Activated CD4-positive, alpha-beta T cell treated with anti-CD3 and anti-CD28 coated beads, Interleukin-2, Interleukin-6, amounts not matched to agents 100 ng/mL and 50 ng/mL, durations not matched to agents 16 hours and 8 hours (primary cell): ENCODE measurements at places on chromosomes 16 and 17.

DNA sequence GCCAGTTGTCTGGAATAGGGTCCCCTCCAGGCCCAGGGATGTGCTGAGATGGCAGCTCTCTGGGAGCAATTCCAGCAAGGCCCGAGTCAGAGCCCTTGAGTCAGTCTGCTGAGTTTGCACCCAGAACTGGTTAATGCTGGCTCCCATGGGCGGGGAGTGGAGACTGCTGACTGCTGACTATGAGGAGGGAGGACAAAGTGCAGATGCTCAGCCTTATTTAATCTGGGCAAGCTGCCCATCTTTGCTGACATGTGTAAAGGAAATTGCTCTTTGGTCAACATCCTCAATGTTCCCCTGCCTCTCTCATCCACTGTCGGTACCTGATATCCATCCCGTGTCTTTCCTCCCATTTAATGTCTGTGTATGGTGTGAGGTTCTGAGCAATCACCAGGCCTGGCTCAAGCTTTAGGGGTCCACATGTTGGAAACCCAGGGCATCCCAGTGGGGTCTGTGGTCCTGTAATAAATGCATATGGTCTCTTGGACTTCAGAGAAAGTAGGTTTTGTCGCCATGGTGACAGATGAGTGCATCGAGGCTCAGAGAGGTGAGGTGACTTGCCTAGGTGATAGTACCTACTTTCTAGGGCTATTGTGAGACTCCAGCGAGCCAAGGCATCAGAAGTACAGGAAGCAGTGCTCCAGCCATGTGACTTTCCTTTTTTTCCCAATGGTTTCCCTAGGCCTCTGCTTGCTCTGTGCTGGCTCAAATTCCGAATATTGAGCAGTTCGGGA lies 20.0 kb upstream of the RNF135 start:
- DNase-seq, result no peak

- peak; percentile 97 for DNase-seq
Measured at GRCh38 chr16:80540516-80541305, at the start of gene DYNLRB2. Gene DYNLRB2, plus strand, starts transcription at chr16:80540993. Its CDS starts 84 bp downstream, at chr16:80541077.

GRCh38 chr17:80673152-80673920 lies 128.7 kb downstream of the RPTOR start:
- DNase-seq, result no peak

- DNase-seq, result no peak
Measured at GRCh38 chr16:79003026-79003609, 597.4 kb downstream of the MAF start.

DNA sequence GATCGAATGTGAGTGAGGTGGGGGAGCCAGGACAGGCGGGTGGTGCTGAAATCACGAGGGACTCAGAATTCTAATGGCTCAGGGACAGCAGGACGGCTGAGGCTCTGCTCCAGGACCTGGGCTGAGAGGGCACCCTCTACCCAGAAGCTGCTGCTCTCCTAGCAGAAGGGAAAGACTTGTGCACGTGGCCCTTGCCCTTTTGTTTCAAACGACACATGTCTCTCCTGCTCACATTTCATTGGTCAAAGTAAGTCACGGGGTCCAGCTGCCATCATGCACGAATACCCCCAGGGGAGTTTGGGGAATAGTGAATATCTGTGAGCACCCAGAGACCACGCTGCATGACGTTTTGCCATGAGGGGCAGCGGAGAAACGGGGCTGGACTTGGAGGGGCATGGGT lies 73.2 kb downstream of the RTN4RL1 start:
- DNase-seq, result no peak

- no peak for DNase-seq
Measured at GRCh38 chr16:47847220-47847970, 308.4 kb downstream of the ABCC12 start.

DNA sequence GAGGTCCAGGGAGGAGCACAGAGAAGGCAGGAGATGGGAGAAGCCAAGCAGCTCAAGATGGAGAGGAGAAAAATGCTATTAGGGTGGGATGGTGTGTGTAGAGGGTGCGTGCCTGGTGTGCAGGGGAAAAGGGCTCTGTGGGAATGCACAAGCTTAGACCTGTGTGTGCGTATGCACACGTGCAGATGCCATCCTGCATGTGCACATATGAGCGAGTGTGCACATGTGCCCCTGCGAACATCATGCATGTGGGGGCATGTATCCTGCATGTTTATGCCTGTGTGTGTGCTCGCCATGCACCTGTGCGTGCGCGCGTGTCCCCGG lies 438 bp upstream of the KCNJ12 start:
- no peak for DNase-seq

- no peak for DNase-seq
Measured at GRCh38 chr16:87047221-87048037, 269.8 kb downstream of the C16orf95 start.

GRCh38 chr17:55348749-55349354 lies 72.8 kb downstream of the MMD start:
- peak; percentile 57 for DNase-seq

GRCh38 chr17:46003907-46004748 lies 5.1 kb downstream of the STH start:
- DNase-seq, result no peak

DNA sequence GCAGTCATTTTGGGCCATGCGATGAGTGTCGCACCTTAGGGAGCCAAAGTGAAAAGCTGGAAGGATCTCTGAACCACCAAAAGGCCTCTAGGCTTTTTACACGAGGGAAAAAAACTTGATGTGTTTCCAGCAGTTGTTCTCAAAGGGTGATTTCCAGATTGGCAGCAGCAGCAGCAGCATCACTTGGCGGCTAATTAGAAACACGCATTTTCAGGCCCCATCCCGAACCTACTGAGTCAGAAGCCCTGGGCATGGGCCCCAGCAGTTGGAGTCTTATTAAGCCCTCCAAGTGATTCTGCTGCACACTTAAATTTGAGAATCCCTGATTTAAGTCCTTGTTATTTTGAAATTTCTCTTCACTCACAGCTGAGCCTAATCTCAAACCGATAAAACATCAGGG lies 25.3 kb upstream of the PYY start:
- no peak for DNase-seq

- peak; percentile 11 for DNase-seq
Measured at GRCh38 chr17:81652906-81653771, 3.2 kb downstream of the PDE6G start.

- DNase-seq, result no peak
Measured at GRCh38 chr17:2453325-2453724, 52.5 kb upstream of the MNT start.

DNA sequence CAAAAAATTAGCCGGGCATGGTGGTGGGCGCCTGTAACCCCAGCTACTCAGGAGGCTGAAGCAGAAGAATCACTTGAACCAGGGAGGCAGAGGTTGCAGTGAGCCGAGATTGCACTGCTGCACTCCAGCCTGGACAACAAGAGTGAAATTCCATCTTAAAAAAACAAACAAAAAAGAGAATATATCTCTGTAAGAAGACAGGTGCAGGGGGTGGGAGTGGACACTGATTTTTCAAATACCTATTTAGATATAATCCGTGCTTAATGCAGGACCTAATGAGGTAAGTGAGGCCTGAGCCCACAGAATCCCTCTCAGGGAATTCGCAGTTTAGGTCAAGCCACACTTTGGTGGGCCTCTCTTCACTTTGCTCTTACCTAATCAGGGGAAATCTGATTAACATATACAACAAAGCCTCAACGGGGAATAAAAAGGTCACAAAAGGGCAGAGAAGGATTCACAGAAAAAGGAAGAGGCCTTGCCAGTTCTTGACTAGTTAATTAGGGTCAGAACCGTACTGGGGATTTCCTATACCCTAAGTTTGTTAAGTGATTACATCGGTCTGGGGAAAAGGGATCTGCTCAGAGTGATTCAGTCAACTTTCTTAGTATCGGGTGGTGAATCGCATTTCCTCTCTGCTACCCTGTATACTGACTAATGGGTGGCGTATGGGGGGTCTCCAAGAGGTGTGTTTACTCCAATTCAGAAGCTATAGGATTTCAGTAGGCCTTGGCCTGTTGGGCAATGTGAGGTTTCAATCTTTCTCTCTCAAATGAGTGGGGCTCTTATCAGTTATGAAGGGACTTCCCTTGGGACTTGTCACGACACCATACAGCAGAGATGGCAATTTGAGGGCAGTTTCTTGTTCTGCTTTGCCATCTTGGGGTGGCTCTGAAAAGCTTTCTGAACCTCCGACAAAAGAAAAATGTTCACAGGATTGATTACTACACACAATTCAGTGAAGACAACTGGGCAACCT lies 1.9 kb upstream of the NFAT5 start:
- peak; percentile 86 for DNase-seq

GRCh38 chr16:1545044-1546040 lies 11.9 kb downstream of the TMEM204 start:
- DNase-seq, result no peak

DNA sequence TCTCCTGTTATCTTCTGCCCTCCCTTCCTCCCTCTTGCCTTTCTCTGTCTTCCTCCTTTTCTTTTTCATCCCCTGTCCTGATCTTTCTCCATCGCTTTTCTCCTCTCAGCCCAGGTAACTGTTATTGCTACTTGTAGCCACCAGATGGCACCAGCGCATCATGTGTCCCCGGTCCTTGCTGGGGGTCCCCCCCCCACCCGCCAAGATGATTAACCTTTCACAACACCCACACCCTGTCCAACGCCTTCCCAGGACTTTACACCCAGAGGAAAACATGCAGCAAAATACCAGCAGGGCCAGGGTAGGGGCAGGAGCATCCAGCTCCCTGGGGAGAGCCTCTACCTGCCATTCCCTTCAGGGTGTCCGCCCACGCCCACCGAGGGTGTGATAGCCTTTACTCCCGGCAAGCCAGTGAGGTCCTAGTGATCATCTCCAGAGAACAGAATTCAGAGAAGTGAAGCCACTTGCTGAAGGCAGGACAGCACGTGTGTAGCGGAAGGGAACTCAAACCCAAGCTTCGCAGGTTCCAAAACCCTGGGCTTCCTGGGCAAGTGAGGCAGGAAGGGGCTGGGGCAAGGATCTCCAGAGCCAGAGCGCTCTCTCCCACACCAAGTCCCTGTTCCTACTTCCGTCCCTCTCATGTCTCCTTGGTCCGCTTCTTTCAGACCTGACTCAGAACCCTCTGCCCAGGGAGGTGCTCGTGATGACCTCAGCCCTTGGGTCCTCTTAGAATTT lies 13.4 kb upstream of the TAC4 start:
- DNase-seq, result peak; percentile 57

DNA sequence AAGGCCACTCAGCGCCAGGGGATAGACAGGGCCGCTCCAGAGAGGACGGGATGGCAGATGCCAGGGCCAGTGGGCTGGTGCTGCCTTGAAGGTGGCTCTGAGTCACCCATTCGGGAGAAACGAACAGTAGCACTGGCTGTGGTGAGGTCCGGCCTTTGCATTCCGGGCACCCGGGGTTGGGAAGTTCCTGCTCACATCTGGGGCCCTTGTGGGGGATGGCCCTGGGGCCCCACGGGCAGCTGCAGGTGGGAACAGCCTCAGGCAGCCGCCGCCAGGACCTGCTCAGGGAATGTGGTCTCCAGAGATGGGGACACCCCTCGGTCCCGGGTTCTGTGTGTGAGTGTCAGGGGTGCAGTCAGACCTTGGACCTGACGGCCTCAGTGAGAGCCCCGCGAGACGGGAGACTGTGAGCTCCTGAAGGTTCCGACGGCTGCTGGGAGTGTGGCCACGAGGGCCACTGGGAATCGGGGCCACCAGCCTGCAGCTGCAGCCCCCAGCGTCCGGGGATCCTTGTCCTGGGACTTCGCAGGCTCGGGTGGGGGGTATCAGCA lies 1.4 kb downstream of the CBFA2T3 start:
- DNase-seq, result no peak

DNA sequence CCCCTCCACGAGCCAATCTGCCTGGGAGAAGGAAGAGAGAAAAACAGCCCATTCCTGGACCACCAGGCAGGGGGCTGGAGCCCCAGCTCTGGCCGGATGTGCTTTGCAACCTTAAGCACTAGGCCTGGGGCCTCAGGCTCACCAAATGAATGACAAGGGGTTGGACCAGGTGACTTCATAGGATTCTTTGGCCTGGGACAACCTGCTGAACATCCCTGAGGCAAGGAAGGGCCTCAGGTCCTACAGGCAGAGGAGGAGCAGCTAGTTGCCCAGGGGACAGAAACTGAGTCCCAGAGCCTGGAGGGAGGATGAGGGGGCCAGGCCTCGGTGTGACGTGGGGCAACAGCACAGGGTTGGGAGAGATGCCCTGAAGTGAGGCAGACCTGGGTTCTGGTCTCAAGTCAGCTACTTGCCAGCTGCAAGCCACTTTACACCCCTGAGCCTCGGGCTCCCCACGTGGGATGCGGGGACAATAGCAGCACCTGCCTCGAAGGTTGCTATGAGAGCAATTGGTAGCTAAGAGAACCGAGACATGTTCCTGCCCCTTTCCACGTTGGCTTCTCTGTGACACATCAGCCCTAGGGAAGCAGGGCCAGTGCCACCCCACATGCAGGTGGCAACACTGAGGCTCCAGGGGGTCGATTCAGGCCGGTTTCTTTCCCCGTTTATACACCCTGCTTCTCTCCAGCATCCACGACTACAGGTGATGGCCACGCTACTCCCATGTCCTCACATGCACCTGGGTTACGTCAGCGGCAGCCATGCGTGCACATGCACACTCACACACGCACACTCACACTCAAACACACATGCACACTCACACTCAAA lies 42.6 kb downstream of the CFAP20 start:
- DNase-seq, result no peak

- DNase-seq, result no peak
Measured at GRCh38 chr16:19835968-19836421, 48.7 kb downstream of the GPRC5B start.

GRCh38 chr17:77493901-77494663 lies 353.3 kb downstream of the SEC14L1 start:
- DNase-seq, result no peak

- peak; percentile 84 for DNase-seq
Measured at GRCh38 chr16:11105038-11105903, 150.7 kb downstream of the SOCS1 start.

DNA sequence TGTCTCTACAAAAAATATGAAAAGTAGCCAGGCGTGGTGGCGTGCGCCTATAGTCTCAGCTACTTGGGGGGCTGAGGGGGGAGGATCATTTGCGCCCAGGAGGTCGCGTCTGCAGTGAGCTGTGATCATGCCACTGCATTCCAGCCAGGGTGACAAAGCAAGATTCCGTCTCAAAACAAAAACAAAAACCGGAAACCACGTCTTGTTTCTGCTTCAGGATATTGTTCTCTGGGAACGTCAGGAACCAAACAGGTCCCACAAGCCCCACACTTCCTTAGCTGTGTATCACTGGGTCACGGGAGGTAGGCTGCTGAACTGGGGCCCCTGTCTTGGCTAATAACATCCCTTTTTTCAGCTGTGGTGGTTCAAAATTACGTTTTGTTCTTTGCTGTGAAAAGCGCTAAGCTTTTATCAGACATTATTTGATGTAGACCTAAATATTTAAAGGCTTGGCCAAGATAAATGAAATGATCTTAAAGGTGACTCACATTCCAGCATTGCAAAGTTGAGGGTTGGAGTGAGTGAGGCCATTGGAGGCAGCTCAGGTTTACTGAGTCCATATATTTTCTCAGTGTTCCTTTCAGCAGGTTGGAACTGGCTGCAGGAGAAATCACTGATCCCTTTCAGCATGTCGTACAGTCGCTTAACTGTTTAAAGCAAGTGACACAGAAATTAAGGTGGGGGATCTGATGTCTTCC lies 16.4 kb upstream of the SEC14L1 start:
- no peak for DNase-seq
